ENCODE measurements at places on chromosomes 2 and 18.
A peak's percentile ranks its signal among the peaks of the same experiment; 100 is the strongest.

DNA sequence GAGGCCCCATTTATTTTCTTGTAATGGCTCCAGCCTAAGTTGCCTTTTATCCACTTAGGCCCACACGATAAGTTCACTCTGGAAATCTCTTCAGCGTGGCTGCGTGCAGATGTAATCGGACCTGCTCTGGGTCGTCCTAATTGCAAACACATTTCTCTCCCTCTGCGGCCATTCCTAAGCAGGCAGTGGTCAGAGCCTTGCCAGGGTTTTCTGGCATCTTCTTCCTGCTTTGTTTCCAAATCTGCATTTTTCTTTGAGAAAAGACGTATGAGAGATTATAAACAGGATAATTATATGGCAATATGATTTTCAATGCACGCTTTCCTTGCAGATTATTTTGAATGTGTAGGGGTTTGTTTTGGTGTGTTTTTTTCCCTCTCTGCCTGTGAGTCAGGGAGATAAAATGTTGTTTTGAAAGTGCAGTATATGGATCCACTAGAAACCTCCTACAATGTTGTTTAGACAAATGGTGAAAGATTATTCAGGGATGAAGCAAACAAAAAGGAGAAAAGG lies 239.4 kb upstream of the TANK start:
- peak; percentile 97 for ATAC-seq

DNA sequence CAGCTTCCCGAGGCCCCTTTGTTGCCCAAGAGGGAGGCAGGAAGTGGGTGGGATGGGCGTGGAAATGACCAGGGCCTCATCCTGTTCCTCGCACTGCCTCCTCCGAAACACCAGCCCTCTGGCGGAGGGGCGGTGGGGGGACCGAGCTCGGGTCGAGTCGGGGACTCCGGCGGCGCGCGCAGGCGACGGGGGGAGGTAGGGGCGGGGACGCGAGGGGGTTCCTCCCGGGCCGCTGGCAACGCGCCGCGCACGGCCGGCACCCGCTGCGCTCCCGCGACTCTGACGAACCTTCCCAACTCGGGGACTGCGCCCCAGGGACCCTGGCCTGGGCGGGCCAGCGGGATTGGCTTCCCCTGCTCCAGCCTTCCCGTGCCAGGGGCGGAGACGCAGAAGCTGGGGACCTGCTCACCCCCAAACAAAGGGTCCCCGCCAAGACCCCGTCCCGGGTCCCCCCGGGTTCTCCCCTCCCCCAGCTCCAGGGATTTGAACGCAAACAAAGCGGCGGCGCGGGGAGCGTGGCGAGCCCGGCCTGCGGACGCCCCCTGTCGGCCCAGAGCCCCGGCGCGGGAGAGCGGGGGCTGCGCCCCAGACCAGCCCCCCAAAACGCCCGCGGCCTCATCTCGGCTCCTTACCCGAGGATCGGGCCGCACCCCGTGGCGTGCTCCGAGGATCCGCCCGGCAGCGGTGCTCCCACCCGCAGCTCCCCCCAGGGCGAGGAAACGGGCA lies 1.2 kb downstream of the SEMA4C start:
- ATAC-seq, result peak; percentile 88

GRCh38 chr2:236049981-236050380 lies 118.2 kb downstream of the GBX2 start:
- no peak for ATAC-seq

DNA sequence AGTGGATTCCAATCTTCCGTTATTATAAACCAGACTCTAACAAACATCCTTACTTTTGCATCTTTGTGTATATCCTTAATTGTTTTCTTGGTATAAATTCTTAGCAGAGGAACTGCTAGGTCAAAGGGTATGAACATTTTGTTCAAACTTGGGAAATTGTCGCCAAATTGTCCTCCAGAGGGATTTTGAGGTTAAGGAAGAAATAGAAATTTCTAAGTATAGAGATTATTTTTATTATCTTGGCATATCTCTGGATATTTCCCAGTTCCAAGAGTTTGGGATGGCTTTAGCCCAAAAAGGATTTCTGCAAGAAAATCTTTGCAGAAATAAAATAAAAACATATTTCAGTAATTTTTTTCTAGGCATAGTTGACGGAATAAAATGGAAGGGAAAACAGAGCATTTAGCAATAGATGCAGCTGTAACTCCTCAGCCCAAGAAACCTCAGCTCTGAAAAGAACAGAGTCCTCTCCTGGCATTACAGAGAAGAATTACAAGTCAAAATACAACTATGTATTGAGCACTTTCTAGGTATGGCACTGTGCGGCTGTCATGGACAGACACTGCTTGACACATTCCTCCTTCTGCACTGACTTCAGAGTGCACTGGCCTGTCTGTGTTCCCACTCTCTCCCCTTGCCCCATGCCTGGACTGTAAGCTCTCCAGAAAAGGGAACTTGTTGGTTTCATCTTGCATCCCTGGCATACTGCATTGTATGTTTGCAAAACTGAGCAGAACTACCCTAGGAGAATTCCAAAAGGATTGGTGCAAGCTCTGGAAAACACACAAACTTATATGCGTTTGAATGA lies 117.3 kb upstream of the STON1 start:
- peak; percentile 48 for ATAC-seq

DNA sequence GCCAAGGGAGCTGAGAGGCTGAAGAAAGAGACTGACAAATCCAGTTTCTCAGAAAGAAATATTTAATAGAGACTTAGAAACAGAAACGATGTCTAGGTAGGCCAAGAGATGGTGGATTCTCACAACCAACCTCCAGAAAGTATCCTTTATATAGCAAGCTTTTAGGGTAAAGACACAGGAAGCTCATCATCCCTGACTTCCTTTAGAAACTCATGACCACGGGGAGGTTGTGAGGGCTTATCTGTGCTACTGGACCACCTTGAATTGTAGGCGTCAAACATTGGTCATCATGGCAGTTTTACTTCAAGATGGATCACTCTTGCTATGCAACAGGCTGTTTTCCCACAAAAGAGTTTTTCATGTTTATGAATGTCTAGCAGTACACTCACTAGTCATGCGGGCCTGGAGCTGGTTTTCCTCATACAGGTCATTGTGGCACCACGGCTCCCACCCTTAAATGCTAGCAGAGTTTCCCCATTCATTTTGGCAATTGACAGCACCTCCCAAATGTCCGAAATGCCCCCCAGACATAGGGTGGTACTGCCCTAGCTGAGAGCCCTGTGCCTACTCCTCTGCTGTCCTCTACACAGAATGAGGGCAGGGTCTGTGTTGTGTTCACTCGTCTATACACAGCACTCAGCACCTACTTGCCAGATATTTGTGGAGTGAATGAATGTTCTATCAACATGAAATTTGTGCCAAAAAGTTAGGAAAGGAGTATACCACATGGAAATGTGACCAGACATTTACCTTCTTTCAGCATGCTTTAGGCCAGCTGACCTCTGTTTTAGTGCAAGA lies 89.0 kb downstream of the TMEM247 start:
- no peak for ATAC-seq

DNA sequence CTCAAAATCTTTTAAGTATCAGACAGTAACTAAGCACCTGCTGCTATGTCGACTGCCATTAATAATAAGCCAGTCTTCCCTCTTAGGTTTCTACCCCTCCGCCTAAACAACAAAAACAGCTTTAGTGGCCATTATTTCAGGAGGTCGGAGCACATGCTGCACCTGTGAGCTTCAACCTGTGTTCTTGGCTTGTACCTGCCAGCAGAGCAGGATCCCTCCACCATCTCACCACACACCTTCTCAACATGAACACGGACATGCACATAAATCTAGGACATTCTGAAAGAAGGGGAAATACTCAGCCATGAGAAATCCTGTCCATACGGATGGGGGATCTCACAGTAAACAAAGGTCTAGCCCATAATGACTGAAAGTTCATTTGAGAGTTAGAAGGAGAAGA lies 3.7 kb downstream of the CYB5A start:
- ATAC-seq, result no peak

DNA sequence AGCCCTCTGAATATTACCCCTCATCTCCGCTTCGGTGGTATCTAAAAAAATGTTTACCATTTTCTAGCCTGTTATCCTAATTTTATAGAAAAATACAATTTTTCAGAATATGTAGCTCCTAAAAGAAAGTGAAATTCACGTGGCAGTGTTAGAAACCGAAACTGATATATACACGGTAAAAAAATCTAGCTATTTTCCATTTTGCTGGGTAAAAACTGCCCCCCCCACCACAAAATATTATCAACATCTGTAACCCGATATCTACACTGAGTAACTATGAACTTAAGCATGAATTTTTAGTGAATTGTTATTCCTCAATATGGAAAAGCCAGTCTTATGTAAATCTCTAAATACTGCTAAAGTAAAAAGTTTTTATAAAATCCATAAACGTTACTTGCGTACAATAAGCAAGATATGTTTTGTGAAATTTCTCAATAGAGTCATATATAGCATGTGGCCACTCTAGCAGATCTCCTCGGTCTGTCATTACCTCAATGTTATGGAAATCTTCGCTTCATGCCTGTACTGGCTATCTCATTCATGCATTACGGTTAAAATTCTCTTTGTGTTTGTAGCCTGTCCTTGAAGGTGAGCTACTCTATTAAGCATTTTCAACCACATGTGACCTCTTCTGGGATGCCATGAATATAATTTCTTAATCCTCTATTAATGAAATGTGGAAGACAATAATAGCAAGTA lies 524.2 kb downstream of the TRIB2 start:
- no peak for ATAC-seq

DNA sequence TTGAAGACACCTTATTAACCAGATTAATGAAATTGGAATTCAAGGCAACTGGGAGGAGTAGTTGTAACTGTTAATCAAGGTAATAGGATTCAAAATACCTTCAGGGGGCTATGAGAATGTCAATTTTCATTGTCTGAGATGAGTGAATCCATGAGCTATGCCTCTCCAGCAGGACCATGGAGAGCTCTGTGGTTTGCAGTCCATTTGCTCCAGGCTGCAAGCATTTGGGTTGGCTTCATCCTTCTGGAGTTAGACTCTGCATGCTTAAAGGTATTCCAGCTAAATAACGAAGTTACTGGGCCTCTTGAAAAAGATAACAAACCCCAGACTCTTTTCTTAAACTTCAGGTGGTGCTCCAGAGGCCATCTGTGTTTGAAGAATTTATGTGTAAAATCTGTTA lies 207.1 kb upstream of the SLC8A1 start:
- ATAC-seq, result peak; percentile 51

- no peak for ATAC-seq
Measured at GRCh38 chr2:174449033-174449432, 37.8 kb downstream of the GPR155 start.

DNA sequence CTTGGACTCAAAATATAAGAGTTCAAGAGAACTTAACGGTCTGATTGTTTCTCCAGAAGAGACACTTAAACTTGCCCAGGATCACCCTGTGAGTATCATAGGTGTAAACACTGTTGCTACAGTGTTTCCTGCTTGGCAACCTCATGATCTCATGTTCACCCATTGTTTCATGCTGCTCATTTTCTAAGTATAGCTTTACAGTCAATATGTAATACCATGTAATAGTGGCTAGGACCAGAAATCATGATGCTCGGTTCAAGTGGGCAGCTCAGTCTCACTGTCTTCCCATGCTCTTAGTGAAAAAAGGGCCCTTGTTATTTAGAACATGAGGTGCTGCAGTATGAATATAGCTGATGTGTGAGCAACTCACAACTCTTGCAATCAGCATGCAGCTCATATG lies 157.5 kb downstream of the CERS6 start:
- ATAC-seq, result no peak

DNA sequence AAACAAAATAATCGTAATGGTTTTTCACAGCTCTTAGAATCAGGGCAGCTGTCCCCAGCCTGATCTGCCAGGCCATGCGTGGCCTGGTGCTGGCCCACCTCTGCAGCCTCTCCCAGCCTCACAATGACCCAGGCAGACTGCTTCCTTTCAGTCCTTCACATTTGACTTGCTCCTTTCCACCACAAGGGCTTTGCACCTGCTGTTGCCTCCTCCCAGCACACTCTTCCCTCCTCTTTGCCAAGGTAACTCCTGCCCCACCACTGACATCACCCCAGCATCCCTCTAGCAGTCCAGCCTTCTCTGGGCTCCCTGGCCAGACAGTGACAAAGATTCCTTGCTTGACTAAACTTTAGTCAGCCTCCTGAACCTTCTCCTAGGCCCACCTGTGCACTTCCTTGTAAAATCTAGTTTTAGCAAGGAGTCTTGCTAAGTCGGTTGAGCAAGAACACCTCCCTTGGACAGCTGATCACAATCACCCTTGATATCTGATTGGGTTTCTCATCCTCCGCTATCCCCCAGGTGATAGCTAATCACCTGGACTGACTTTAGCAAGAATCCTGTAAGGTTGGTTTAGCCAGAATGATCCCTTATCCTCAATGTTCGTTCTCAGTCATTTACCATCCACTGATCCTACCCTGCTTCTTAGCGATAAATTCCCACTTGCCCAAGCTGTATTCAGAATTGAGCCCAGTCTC lies 16.2 kb upstream of the RAB11FIP5 start:
- no peak for ATAC-seq

DNA sequence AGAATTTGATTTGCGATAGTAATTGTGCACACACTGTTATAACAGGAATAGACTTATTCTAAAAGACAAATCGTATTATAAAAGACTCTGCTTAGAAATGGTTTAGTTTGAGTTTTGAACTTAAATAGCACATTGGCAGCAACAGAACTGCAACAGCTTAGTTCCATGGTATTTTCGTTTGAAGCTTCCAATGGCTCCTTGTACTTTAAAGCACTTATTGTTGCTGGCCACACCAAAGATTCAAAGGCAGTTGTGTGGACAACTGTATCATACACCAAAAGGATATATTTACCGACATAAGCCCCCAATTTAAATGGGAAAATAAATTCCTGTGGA lies 627 bp downstream of the WIPF1 start:
- ATAC-seq, result peak; percentile 18

DNA sequence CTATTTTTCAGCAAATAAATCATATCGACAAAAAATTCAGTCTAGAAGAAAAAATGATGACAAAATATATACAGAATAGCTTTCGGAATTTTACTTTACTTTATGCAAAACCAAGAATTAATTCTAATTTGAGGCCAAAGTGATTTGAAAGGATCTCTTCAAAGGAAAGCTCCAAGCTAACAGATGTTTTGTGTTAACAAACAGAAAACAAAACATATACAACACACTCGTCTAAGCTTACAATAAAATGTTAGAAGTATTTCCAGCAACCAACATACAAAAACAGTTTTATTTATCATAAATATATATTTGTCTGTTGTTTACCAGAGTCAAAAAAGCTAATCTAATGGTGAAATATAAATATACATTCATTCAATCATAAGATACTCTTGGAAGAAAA lies 118.1 kb upstream of the CHRNA1 start:
- no peak for ATAC-seq

DNA sequence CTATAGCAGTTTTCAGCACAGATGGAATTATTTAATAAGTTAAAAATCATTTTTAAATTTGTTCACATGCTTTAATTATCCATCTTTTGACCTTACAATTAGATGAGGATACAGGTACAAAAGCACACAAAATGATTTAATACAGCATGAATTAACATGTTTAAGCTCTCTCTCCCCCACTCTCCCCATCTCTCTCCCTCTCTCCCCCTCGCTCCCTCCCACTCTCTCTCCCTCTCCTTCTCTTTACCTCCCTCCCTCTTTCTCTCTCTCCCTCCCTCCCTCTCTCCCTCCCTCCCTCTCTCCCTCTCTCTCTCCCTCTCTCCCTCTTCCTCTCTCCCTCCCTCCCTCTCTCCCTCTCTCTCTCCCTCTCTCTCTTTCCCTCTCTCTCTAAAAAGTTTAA lies 7.6 kb downstream of the NBAS start:
- ATAC-seq, result no peak

GRCh38 chr18:62658028-62658427 lies 57.3 kb upstream of the PHLPP1 start:
- no peak for ATAC-seq

GRCh38 chr2:128312411-128312810 lies 6.3 kb downstream of the HS6ST1 start:
- no peak for ATAC-seq

- ATAC-seq, result no peak
Measured at GRCh38 chr18:34611904-34612303, 98.2 kb upstream of the DTNA start.

GRCh38 chr2:175557810-175558377 lies 376.4 kb upstream of the ATP5MC3 start:
- ATAC-seq, result no peak

Measured in SK-N-SH treated with all-trans-retinoic acid at 6 μM for 48 hours (cell line).